Activated CD4-positive, alpha-beta T cell treated with anti-CD3 and anti-CD28 coated beads, Interleukin-2, amount 10 ng/mL, durations not matched to agents 24 days and 14 days (primary cell): ENCODE measurements at places on chromosomes 16 and 17.

DNA sequence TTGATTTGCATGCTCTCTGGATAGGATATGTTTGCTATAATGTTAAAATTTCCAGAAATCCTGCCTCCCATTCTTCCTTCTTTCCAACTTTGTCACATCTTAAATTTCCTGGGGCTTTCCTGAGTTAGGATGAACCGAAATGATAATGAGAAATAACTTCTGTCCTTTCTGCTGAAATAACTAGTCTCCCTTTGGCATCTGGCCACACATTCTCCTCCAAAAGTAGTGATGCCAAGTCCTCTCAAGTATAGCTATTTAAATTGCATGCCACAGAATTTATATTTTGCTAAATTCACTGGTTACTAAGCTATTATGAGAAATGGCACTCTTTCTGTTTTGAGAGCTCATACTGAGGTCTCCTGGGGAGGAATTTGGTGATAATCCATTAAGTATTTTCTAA is 30.6 kb downstream of the FAM20A start:
- no peak for DNase-seq

DNA sequence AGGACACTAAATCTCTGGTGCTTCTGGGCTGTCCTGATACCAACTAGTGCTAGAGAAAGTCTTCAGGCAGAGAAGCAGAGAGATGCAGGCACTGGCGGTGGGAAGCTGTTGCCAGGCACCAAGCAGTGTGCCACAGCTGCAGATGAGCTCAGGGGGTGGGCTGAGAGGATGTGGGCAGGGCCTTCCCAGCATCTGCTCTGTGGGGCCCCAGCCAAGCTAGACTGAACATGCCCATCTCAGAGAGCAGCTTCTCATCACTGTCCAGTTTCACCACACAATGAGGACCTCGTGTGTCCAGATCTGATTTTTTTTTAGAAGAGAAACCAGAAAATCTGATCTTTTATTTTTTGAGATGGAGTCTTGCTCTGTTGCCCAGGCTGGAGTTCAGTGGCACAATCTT is 17.1 kb downstream of the PSKH1 start:
- peak; percentile 82 for DNase-seq

DNA sequence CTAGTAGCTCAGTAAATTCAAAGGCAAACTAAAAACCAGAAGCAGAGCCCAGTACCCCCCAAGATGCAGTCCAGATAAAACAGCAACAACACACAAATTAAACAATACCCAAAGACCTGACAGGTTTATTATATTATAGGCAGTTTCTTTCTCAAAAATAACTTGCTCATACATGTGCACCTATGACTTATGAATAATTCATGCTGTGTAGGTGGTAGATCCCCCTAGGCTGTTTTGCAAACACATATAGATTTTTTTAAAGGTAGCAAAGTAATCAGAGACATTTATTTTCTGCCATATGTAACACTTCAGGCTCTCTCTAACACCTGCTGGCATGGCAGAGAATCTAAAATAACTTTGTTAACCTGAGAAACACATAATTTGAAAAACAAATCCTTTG is 27.2 kb downstream of the CACNG1 start:
- no peak for DNase-seq

GRCh38 chr16:15682105-15682570 is 32.1 kb downstream of the NDE1 start:
- DNase-seq: peak; percentile 78

- DNase-seq: no peak
These were observed 71.2 kb downstream of the OMG start for GRCh38 chr17:31225831-31226230.

DNA sequence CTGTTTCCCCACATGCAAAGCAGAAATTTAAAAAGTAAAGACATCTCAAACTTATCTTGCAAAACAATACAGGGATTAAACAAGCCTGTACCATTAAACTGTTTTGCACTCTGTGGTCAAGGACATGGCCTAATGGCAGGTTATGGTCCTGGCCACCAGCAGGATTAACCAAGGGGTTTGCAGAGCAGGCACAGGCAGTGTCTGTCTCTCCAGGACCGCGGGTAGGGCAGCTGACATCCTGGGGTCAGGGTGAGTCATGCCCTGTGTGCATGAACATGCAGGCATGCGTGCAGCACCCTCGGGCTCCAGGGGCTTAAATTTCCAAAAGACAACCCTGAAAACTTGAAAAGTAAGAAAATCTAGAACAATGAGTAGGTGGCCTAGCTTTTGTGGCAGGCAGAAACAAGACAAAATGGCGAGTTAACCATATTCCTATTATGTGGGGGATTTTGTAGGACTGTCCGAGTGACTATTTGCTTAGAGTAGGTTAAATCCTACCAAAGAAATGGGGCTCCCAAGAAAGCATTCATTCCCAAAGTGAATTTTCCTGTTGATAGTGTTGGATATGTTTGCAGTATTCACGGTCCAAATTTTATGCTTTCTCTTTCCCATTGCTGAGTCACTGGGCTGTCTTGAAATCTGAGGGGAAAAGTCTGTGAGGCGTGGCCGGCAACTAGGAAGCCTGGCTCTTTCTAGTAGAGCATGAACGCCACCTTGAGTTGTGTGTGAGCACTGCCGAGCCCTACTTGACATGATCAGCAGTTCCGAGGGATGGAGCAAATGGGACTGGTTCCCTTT is 158.4 kb upstream of the FAM20A start:
- DNase-seq: peak; percentile 88

DNA sequence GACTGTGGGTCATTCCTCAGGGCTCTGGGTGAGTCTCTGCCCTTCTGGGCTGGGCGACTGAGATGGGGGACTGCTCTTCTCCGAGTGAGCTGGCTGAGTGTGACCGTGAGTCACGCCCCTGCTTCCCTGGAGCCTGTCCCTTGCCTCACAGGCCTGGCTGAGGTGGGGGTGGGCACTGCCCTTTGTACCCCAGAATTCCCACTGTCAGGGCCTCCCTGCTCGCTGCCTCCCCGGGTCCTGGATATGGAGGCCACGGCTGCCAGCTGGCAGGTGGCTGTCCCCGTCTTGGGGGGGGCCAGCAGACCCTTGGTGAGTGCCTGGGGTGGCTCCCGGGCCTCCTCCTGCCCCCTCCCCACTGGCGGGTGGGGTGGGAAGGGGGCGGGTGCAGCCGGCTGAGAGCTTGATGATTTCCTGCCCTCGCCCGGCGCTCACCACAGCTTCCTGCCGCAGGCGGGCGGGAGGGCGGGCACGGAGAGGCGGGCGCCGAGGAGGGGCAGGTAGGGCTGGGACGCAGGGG is at the start of gene LAT:
TSS of gene LAT (plus strand) at position 434 of the 517 bp plus-strand sequence. CDS start 366 bp downstream, outside the sequence.
- peak; percentile 93 for DNase-seq

GRCh38 chr17:72472106-72472505 is 351.3 kb downstream of the SOX9 start:
- no peak for DNase-seq

DNA sequence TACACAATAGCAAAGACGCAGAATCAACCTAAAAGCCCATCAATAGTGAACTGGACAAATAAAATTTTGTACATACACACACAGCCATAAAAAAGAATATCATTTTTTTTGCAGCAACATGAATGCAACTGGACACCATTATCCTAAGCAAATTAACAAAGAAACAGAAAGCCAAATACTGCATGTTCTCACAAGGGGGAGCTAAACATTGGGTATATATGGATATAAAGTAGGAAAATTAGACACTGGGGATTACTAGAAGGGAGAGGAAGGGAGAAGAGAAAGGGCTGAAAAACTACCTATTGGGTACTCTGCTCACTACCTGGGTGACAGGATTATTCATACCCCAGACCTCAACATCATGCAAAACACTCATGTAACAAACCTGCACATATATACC is 28.2 kb downstream of the ADAMTS18 start:
- DNase-seq: no peak

GRCh38 chr16:7317982-7318381 is 14.7 kb upstream of the RBFOX1 start:
- DNase-seq: no peak

DNA sequence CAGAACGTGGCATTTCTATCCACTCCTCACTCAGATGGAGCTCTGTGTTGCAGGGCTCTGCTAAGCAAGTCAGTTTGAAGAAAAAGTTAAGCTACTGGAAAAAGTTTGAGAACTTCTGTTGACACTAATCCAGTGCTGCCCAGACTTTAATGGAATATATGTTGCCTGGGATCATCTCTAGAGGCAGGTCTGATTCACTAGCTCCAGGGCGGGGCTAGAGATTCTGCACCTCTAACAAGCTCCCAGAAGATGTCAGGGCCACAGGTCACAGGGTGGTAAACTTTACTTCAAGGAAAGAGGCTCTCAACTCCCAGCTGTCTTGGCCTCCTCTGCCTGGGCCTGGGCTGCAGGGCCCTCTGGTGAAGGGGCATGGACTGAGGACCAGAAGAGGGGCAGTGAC is 6.8 kb downstream of the TTYH2 start:
- DNase-seq: no peak

DNA sequence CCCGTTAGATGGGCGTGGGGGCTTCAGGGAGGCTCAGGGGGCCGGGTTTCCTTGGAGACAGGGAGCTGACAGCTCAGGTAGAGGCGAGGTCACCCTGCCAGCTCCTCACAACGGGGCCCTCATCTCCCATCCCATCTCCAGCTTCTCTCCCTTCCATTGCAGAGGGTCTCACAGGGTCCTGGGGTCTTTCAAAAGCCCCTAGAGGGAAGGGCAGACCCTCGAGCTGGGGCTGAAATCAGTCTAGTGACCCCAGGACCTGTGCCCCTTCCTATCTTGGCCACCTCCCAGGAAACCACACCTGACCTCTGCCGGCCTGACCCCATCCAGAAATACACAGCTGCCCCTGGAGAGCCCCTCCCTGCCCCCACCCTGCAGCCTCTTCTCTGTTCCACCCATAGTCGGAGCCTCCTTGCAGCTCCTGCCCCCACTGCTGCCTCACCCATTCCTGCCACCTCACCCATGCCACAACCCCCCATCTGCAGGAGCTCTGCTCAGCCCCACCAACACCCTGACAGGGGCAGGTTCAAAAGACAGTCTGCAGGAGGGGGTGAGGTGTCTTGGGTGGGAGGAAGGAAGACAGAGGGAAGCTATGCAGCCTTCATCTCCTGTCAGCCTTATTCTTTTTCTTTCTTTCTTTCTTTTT is 23.4 kb downstream of the PIK3R5 start:
- peak; percentile 72 for DNase-seq

DNA sequence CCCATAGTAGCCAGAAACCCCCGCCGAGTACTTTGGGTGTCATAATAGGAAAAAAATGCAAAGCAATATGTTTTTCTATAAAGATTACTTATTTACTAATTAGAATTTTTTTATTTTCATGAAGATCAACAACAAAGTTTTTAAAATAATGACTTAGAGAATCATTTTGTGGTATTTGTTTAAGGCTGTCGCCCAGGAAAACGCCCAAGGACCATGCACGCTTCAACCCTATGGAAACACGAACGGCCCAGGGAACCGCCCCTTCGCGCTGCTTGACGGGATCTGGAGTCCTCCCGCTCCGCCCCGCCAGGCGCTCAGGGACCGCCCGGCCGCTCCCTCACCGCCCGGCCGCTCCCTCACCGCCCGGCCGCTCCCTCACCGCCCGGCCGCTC is 408 bp upstream of the KPNA2 start:
- peak; percentile 97 for DNase-seq

- DNase-seq: no peak
These were observed 239.5 kb downstream of the C16orf95 start for GRCh38 chr16:87077750-87078127.

DNA sequence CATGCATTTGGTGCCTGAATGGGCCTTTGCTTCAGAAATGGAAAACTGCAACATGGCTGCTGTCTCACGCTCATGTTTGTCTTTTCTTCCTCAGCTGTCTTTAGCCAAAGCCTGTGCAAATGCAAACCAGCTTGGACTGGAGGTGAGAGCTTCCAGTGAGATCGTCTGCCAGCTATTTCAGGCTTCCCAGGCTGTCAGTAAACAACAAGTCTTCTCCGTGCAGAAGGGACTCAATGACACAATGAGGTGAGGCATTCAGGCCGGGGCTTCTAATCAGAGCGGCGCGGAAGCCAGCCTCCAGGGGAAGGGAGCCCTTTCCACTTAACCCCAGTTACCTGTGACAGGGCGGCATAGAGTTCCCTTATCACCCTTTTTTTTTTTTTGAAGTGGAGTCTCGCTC is 14.3 kb downstream of the CCNF start:
- no peak for DNase-seq

DNA sequence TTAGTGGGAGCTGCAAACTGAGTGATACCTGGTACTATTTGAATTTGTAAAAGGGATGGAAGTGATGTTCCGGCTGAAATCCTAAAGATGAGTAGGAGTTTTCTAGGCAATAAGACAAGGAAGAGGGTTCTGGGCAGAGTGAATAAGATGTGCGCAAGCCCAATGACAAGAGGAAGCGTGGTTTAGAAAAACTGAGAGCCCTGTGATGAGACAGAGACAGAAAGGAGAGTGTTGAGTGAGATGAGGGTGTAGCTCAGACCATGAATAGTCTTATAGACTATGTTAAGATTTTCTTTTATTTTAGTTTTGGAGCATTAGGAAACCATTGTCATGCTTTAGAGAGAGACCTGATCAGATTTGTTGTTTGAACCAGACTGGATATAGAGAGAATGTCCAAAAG is 50.2 kb downstream of the COX10 start:
- peak; percentile 81 for DNase-seq

DNA sequence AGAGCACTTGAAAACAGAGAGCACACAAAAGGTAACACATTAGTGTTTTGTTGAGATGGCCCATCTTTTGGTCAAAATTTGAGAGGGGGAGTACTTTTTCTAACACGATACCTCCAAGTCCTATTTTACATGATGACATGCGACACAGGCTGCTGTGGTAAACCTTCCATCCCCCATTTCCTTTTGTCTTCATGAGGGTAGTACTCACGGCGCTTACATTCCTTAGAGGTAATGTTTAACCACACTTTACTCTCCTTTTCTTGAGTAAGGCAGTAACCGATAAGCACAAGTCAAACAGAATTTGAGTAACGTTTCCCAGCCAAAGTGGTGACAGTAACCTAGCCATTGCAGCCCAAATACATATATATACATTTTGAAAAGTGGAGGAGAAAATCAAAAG is 35.8 kb upstream of the PITPNM3 start:
- DNase-seq: no peak

DNA sequence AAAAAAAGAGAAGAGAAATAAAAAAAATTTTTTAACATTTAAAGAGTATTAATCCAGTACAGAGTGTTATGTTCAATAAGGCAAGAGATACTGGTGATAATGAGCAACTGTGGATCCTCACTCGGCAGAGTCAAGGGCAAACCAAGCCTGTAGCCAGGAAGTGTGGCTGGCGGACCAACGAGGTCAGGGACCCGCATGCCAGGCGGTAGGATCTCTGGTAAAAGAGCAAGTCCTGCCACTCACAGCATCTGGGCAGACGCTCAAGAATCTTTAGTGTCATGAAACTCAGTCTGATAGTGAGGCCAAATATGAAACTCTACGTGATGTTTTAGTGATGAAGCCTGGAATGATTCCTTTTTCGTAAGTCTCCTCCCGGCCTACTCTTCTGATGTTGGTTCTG is 8.3 kb upstream of the GEMIN4 start:
- no peak for DNase-seq

GRCh38 chr17:43956222-43956621 is 2.5 kb upstream of the PYY start:
- no peak for DNase-seq

GRCh38 chr17:36599546-36600250 is 1.7 kb upstream of the MRM1 start:
- no peak for DNase-seq
